ENCODE measurements at places on chromosomes 12 and 14.

- DNase-seq, result no peak
Observed at GRCh38 chr12:96425951-96426350, 25.7 kb upstream of the CDK17 start.

DNA sequence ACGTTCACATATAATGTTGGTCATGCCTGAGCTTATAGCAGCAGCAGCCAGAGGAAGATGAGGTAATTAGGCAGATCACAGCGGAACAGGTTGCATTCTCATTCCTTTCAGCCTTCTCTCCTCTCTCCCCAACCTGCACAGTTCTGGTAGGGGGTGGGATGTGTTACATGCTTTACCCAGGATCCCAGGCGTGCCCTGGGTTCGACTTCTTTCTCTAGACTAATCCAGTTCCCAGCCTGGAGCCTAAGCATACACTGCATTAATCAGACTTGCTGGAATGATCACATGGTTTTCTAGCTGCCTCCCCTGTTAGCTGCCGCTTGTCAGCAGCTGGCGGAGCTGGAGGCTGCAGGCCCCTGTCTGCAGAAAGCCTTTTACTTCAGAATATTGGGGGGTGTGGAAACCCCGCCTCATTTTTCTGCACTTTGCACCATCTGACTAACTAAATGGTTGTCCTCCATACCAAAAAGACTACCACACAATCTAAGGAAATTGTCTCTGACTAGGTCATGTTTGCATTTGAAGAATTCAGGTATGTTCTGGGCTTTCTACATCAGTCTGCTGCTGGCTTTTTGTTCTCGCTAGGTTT lies 46.0 kb upstream of the EVL start:
- DNase-seq, result no peak

GRCh38 chr12:58710901-58711300 lies 209.4 kb downstream of the LRIG3 start:
- no peak for DNase-seq

GRCh38 chr14:92596331-92596907 lies 82.8 kb downstream of the RIN3 start:
- DNase-seq, result peak; percentile 18

GRCh38 chr14:104339829-104340228 lies 201.4 kb downstream of the KIF26A start:
- no peak for DNase-seq

DNA sequence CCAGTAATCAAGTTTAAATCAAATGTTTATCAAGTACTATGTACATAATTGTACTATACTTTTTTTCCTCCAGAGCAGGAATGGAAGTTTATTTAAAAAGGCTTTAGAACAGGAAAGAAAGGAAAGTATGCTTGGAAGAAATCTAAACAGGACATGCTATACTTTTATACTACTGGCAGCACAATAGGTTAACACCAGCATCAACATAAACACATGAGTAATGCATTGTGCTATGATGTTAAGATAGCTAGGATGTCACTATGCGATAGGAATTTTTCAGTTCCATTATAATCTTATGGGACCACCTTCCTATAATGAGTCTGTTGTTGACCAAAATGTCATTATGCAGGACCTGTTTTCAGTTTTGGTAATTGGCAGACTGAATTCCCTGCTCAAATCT lies 41.5 kb upstream of the ANKS1B start:
- DNase-seq, result no peak

DNA sequence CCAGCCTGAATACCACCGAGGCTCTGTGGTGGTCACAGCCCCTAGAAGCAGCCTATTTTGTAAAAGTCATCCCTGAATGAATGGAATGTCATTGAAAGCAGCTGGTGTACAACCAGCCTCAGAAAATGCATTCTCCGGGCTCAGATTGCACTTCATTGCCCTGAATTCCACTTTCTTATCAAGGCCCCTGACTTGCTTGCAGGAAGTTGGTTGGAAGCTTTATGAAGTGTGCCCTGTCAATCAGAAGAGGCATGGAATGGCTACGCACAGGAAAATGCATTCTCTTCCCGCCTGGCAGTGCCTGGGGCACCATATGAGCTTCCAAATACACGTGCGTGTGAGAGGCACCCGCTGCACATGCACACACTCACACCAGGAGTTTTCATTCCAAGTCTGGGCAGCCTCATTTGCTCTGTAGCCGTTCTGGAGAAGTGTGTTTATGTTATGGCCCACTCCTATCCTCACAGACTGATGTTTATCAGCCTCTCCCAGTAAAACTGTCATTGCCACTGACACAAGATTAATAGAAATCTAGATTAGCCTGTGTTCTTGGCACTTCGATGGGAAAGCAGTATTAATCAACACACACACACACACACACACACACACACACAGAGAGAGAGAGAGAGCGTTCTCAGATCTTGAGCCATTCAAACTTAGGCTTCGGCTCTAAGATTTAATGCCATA lies 63.9 kb downstream of the NUAK1 start:
- no peak for DNase-seq

GRCh38 chr14:32312010-32312331 lies 17.1 kb upstream of the AKAP6 start:
- no peak for DNase-seq

GRCh38 chr14:103709814-103710213 lies 5.4 kb downstream of the XRCC3 start:
- DNase-seq, result no peak

- no peak for DNase-seq
Observed at GRCh38 chr12:65822732-65823512, 1.4 kb upstream of the HMGA2 start.

Measured in suppressor macrophage (primary cell).